ENCODE measurements at places on chromosomes 3 and 15.

DNA sequence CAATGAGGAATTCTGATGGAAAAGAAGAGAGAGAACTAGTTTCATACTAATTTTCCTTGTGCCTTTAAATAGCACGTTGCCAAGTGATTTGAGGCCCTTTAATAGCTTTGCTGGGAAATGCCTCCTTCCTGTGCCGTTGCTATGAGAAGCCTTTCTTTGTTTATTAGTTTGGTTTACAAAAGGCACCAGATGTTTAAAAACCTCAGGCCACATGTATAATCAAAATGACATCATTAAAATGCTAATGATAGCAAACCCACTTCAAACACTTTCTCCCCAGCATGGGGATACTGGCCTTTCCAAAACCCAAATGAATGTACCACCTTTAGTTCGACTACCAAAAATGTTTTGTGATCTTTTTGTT is 50.0 kb upstream of the TBC1D23 start:
- DNase-seq, result no peak

DNA sequence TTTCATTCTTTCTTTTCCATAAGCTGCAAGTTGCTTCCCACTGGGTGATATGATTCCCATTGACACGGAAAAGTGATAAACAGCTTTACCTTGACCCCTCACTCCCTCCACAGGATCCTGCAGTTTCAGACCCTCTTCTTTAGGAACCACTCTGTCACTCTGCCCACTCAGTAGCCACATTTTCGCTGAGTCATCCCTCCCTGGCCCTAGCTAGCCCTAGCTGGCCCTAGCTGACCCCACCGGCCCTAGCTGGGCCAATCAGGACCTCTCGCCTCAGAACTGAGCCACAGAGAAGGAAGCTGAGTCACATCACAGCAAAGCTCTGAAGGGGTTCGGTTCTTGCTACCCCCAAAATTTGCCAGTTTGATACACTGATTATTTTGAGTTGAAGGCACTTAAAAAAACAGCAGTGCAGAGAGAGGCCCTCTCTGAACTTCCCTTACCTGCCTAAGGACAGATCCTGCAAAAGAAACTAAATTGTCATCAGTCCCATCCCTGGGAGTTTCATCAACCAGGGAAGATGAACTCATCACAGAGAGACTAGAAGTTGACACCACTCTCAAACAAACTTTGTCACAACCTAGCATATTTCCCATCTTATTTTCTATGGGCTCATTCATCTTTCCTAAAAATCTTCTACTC is 233.5 kb upstream of the PROK2 start:
- DNase-seq, result no peak

DNA sequence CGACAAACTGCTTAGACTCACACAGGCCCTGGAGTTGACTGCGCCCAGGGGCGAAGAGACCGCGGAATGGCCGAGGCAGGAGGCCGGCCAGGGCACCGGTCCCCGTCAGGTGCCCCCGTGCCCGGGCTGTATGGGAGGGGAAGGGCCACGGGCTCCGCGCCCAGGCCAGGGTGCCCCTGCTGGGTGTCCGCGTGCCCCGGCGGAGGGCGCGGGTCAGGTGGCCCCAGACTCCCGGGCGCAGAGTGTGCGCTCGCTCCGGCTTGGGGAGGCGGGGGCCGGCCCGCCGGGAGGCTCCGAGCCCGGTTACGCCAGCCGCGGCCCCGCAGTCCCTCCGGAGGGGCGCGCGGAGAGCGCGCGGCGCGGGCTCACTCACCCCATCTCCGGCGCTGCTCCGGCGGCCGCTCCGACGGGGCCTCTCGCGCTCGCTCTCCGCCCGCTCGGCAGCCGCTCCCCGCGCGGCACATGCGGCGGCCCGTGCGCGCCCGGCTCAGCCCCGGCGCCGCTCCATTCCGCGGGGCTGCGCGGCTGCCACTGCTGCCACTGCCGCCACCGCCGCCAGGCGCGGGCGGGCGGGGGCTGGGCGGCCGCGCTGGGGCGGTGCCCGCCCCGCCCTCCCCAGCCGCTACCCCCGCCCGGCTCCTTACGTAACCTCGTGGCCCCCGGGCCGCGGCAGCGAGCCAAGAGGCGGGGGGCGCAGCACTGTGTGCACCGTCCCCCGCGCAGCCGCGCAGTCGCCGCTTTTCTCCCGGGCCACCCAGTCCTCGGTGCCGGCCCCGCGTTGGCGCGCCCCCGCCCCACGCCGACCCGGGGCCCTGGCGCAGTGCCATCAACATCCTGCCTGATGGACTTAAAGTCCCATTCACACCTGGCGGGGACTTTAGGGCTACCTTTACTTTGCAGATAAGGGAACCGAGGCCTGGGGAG is at the start of gene HOMER2:
TSS of gene HOMER2 (minus strand) at position 563 of the 924 bp plus-strand sequence. CDS start at position 378, 185 bp downstream.
- no peak for DNase-seq

DNA sequence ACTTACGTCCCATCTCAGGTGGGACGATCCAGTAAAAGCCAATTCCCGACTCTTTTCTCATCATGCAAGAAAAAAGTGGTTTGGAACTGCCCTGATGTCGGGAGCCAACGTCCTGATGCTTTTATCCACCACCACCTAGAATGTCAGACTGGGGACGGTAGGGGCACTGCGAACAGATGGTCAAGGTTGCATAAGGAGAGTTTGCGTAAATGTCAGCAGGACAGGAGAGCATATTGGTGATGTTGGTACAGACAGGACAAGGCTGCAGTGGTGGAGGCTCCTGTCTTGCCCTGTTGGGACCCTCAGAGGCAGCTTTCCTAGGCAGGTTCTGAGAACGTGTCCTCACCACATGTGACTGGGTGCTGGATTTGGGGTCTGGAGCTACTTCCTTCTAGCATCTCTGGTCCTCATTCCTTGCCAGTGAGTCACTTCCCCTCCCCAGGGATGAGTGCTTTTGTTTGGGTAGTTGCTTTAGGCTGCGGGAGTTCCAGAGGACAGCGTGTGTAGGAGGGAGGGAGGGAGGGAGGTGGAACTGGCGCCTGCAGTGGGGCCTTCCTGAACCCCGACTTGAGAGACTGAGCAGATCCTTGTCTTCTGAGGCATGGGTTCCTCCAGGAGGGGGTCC is 21.0 kb downstream of the THSD4 start:
- no peak for DNase-seq

GRCh38 chr3:55090291-55090690 is 162.4 kb upstream of the LRTM1 start:
- DNase-seq, result no peak

- no peak for DNase-seq
Observed at GRCh38 chr15:58361273-58361759, 70.5 kb upstream of the LIPC start.

Measured in cortex of kidney (tissue), 1 donor.